NCI-H1694 treated with DMSO at 0.1 percent for 48 hours (cell line): ENCODE measurements at places on chromosomes 4 and X.

- DNase-seq: no peak
Observed at GRCh38 chr4:176261481-176261880, 7.5 kb downstream of the ASB5 start.

GRCh38 chrX:47384502-47384901 is 14.1 kb downstream of the ZNF157 start:
- DNase-seq: peak; percentile 63

DNA sequence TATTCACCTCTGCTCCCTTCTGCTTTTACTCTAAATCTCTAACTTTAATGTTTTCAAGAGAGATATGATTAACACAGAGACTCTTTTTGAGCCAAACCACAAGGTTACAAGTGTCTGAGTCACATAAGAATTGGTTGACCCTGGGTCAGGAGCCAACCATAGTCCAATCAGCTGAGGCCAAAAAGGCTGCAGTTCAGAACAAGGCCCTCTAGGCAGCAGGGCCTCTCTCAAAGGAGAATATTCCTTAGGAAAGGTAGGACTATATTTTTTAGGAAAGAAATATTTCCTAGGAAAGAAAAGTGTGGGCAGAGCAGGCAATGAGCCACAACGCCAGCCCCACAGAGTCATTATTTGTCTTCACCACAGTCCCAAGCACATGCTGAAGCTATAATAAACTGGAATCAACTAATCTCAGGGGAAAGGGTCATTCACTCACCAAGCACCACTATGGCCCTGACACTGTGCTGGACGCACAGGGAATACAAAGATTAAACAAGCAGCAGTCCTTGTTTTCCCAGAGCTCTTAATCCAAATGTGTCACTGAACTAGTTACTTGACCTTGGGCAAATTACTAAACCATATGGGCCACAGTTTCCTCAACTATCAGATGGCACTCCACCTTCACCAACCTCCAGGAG is 2.2 kb downstream of the ATP8A1 start:
- no peak for DNase-seq

- DNase-seq: no peak
Observed at GRCh38 chr4:86011117-86011516, 348.7 kb downstream of the MAPK10 start.

DNA sequence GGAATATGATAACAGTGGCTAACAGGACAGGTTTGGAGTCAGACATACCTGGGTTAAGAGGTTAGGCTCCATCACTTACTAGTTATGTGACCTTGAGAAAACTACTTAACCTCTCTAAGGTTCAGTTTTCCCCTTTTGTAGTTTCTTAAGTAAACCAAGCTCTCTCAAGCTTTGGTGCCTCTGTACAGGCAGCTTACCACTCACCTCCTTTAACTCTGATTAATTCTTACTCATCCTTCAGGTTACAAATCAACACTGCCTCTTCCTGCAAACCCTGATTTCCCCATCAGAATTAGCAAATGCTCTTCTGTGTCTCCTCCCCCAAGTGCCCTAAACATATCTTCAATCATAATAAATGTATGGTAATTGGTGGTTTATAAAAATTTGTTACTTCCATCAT is 3.5 kb upstream of the SERTM2 start:
- DNase-seq: no peak

DNA sequence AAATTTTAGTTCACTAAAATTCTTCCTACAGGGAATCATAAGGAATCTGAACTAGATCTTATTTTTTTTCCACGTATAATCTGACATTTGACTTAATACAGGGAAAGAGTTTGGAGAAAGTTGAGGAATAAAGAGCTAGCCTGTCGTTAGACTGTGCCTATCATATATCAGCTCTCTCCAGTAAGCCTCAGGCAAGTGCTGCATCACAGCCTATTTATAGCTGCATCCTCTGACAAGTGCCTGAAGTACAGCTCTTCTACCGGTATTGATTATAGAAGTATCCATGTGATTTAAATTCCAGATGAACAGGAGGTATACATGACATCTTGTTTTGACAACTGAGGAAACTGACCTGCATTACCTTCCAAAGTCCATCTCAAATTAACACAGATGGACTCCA is 248.9 kb downstream of the TLL1 start:
- DNase-seq: no peak

DNA sequence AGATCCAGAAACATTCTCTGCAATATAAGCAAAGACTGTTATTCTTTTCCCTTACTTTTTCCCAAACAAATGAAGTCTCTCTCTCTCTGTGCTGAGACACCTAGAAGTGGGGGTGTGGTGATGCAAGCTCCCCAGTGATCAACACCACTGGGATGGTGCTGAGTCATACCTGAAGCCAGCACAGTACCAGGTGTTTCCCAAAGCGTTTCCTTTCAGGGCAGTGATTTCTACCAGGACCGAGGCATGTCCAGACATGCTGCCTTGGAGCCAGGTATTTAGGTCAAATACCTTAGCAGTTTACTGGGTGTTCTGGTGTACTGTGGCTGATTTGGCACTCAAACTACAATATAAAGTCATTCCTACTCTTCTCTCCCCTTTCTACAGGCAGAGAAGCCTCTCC is 726.5 kb downstream of the FAM133A start:
- no peak for DNase-seq

DNA sequence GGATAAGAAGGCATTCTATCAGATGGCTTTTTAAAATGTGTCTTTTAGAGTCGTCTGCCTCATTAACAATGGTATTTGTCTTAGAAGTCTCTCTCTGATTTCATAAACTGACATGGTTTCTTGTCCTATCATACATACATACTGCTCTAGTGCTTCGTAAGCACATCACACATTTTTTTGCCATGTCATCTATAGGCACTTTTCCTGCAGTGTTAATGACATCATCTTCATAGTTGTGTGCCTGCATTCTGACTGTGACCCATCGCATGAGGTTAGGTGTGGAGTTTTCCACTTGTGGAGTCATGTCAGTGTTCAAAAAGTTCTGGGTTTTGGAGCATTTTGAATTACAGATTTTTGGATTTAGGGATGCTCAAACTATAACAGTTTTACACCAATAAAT is 361.6 kb upstream of the SPOCK3 start:
- no peak for DNase-seq

- DNase-seq: no peak
Observed at GRCh38 chr4:152417673-152418072, 118.2 kb downstream of the FBXW7 start.

DNA sequence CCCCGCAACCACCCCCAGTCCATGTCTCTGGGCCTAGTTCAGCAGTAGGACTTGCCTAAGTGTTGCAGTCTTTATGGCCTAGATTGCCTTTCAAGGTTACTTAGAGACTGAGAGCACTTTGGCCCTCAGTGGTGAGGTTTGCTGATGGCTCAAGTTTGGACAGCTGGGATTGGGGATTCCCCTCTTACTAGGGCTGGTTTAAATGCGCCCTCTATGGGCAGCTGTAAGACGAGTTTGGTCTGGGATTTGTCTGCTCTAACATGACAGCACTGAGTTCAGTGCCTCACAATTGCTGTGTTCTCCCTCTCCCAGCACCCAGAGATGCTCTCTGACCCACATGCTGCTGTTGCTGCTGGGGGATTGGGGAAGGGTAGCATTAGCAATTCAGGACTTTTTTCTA is 23.1 kb downstream of the DACH2 start:
- no peak for DNase-seq

DNA sequence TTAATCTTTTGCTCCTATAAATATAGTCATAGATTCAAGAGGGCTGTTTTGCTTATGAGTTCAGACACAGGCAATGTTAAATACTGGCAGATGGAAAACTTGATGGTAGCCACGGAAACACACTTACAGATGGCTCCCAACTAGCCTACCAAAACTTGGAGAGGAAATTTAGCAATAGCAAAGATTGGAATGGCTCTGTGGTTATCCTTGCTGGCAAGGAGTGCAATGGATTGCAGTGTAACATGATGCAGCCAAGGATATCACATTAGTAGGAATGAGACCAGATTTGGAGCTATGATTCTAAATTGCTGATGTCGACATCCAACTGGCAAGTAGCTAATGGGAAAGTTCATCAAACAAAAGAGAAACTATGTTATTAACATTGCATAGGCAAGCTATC is 791.0 kb upstream of the DIAPH2 start:
- no peak for DNase-seq

DNA sequence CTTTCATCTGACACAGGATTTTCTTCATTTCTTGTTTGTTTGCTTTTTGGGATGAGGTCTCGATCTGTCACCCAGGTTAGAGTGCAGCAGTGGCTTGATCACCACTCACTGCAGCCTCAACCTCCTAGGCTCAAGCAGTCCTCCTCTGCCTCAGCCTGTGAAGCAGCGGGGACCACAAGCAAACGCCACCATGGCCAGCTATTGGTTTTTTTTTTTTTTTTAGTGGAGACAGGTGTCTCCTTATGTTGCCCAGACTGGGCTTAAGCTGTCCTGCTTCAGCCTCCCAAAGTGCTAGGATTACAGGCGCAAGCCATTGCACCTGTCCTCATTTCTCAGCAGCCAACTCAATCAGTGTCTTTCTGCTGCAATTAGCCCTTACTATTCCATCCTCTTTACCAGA is 10.3 kb downstream of the SPRY1 start:
- no peak for DNase-seq

DNA sequence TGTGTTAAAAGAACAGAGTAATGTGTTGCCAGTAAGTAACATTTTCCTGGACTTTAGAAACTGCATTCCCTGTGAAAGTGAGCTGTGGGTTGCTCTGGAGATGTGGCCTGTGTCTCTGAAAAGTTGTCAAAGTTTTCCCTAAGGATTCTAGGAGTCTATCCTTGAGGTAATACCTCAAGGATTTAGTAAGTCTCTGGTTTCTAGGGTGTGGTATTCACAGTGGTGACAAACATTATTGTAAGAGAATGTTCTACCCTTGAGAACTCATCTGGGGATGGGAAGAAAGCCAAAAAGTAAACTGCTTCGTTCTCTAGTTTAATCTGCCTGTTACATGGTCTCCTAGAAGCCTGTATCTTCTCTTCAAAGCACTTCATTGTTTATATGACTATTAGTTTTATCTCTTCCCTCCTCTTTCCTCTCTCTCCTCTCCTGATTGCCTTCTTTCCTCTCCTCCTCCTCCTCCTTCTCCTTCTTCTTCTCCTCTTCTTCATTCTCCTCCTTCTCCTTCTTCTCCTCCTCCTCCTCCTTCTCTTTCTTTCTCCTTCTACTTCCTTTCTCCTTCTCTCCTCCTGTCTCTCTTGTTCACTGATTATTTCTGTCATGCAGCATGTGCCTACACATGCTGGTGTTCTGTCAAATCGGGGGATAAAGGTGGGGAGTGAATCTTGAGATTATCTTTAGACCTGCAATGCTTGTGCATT is 321.3 kb downstream of the PTTG2 start:
- no peak for DNase-seq

DNA sequence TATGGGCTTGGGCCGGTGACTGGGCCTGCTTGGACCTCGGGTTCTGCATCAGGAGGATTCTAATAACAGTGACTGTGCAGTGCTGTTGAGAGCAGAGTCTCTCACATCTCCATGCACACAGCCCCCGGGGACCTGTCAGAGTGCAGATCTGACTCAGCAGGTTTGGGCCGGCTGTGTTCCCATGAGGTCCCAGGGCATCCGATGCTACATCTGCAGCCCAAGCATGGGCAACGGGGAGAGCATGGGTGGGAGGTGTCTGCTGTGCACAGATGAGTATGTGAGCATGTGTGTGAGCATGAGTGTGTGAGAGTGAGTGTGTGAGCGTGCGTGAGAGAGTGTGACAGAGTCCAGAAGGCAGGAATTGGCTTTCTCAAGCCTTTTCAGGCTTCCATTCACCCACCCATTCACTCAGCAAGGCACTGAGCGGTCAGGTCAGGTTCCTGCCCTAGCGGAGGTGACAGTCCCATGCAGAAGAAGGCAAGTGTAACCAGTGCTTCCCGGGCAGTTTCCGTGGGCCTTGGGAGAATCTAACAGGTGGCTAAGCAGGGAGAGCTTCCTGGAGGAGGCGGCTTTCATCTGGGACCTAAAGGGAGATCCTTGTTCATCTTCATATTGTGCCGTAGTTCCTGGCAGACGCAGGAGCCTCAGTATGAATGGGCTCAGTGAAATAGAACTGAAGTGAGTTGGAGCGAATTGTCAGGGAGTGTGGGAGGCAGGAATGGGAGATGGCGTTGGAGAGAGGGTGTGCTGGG is 62.6 kb downstream of the SORCS2 start:
- DNase-seq: peak; percentile 39
